ENCODE measurements at places on chromosomes 7 and 10.

GRCh38 chr10:1516492-1517165 is 220.7 kb downstream of the ADARB2 start:
- no peak for DNase-seq

DNA sequence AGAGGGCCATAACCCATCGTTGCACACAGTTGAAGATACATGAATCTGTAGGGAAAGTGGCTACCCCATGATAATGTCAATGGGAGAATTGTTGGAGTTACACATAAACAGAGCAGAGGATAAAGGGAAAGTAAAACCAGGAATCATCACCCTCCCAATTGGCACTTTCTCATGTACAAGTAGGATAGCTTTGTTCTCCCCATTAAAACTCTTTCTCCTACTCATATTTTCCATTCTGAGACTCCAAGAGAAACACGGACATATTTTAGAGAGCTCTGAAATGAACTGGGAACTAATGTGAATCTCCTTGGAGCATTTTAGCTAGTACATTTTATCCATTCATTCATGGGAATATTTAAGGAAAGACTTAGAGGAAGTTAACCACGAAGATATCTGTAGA is 17.2 kb upstream of the LRRC17 start:
- no peak for DNase-seq

DNA sequence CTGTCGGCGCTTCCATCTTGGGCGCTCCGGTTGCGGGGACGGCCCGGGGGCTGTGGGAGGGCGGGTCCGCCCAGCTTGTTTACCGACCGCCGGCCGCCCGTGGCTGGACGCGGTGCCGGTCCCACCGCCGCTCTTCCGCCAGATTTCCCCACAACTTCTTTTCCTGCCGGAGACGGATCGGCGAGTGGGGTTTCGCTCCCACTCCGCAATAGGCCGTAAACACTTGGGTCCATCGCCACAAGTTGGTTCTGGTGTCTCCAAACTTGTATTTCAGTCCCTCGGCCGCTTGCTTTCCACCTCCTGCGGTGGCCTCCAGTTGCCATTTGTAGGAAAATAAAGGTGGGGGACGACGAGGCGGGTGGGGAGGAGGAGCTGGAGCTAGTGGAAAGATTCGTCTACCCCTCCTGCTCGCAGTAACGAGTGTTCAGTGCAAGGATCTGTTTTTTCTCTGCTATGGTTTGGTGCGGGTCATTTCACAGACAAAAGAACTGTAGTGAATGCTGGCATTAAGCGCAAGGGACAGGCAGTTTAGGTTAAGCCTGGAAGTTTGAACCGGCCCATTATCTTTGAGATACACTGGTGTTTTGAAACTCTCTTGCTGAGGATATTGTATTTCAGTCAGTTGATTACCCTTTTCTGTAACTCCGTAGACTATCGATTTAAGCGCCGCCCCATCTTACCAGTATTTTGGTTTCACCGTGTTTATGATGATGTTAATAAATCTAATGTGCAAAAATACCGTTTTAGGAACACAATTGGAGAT is 24.3 kb upstream of the ZRANB1 start:
- peak; percentile 47 for DNase-seq

- DNase-seq: no peak
These were observed 117.1 kb downstream of the LCOR start for GRCh38 chr10:96949039-96949683.

DNA sequence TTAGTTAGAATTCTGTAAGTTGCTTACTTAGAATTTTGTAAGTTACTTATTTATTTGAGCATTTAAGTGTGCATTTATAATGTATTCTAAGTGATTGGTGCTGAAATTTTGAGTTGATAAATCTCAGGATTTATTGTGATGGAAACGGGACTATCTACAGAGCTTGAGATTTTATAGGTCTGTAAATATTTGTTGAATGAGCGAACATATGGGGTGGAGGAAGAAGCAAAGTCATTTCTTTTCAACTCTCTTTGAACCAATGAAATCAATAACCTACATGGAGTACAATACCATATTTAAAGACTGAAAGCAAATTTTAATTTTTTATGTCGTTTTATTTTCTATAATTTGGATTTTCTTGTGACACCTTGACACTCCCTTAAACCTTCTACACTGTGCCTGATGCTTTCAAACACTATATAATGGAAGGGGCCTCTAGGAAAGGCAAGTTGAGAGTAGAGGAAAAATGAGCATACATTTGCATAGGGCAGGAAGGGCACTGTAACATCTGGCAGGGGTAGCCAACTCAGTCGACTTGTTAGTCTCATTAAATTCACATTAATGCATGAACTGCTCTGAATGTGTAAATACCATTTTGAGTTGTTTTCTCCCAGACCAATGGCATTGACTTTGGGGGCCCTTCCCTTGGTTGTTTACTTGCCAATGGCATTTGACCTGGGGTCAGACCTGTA is 204.2 kb downstream of the DYNC1I1 start:
- no peak for DNase-seq

- no peak for DNase-seq
These were observed 650.9 kb upstream of the IGFBP3 start for GRCh38 chr7:46571996-46572395.

GRCh38 chr7:43689115-43689514 is 40.2 kb downstream of the COA1 start:
- peak; percentile 16 for DNase-seq

DNA sequence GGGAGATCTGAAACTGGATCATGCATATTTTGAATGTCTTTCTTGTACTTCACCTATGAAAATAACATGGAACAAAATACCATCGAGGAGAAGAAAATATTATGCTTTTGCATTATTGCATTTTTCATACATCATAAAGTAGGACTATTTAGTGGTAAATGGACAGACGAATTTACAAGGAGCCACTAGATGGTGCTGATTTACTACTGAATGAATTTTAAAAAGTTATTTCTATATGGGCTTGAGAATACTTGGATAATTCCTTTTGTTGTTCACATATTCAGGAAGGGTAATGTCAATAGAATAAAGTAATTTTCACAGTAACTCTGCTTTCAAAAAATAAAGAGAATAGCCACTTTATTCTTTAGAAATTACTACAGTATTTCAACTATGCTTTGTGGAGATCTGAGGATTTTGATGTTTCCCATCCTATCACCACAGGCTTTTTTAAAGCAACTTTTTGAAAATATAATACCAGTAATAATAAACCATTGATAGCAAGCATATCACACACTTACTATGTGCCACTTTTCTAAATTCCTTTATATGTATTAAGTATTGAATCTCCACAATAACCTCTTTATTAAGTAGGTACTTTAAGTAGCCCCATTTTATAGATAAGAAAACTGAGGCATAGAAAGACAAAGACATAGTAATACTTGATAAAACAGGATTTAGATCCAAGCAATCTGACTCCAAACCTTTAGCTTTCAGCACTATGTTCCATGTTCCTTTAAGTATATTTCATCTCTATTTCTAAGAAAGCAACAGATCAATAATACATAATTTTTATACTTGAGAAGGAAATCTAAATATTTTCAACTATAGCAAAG is 38.6 kb downstream of the NEBL start:
- DNase-seq: peak; percentile 36

DNA sequence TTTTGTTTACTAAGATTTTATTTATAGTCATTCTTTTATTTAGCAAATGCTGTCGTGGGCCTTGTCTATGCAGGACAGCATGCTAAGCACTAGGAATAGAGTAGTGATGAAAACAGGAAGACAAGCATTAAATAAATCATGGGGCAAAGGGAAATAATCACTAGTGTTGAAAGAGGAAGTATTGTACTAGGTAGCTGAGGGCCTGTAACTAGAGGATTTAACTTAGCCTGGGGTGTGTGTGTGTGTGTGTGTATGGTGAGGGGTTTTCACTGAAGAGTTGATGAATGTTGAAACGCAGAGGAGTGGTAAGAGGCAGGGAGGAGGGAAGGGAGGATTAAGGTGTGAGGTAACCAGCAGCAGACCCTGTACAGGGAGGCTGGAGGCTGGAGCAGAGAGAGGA is 446.4 kb downstream of the SDK1 start:
- no peak for DNase-seq

DNA sequence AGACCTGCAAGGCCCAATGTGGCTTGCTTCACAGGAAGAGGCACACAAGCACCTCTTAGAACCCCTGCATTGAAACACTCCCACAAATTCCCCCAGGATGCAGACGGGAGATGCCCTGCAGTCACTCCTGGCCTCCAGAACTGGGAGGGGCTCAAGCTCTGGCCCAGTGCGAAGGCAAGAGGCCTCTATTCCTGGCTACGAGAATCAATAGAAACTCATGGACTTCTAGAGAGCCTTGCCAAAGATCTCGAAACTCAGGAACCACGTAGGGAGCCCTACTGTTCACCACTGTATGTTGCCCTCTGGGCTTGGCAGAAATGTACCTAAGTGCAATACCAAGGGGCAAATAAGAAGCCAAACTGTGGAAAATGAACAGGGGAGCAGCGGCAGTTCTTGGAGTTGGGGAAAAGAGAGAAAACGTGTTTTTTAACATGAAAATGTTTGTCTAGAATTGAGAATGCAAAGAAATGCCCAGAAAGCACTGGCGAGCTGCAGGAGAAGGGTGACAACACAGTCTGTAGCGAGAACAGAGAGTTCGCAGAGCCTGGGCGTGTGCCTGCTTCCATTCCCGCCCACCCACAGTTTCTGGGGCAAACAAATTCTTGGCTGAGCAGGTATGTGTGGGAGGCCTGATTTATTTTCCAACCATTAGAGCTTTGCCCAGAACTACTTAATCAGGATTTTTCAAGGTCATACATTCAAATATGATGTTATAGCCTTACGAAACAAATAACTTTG is 260.5 kb upstream of the KLF14 start:
- no peak for DNase-seq

GRCh38 chr10:132990684-132991545 is 48.5 kb upstream of the CFAP46 start:
- DNase-seq: no peak

- DNase-seq: no peak
These were observed 178.8 kb downstream of the LRMDA start for GRCh38 chr10:75610183-75610582.

Data from fibroblast of skin of back (primary cell).